Left ventricle myocardium inferior (tissue), 1 donor: ENCODE measurements at places on chromosomes 5 and 9.

DNA sequence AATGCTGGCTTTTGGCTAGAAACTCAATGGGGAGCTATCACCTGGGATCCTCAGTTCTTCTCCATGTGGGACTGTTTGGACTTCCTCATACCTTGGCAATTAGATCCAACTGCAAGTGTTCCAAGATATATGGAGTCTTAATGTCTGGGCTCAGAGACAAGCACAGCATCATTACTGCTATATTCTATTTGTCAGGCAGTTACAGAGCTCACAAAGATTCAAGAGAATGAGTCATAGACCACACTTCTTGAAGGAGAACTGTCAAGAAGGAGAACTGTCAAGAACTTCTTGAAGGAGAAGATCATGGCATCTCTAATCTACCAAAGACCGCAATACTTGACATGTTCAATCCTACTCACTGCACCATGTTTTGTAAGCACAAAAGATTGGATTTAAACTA is 106.8 kb upstream of the NREP start:
- peaks cover 16% of the 10 kb centered on the region for H3K4me1 ChIP-seq
- no peaks in the 10 kb centered on the region for H3K36me3 ChIP-seq
- H3K4me3 ChIP-seq = no peak overlapping the region
- H3K27ac ChIP-seq = no peak overlapping the region
- no peak for DNase-seq
- no peaks in the 10 kb centered on the region for H3K27me3 ChIP-seq

- no peaks in the 10 kb centered on the region for H3K36me3 ChIP-seq
- no peaks in the 10 kb centered on the region for H3K27me3 ChIP-seq
- peaks cover 94% of the 10 kb centered on the region for H3K4me1 ChIP-seq
- no peak overlapping the region for H3K4me3 ChIP-seq
These were observed 165.5 kb downstream of the TSSK1B start for GRCh38 chr5:113269023-113269997.

- no peaks in the 10 kb centered on the region for H3K36me3 ChIP-seq
- no peaks in the 10 kb centered on the region for H3K27me3 ChIP-seq
- H3K4me1 ChIP-seq = peaks cover 100% of the 10 kb centered on the region
- H3K27ac ChIP-seq = peak overlapping the region; percentile 41
These were observed 10.9 kb downstream of the RAPGEF1 start for GRCh38 chr9:131728961-131729360.

GRCh38 chr5:40796487-40796889 is 1.7 kb downstream of the PRKAA1 start:
- no peaks in the 10 kb centered on the region for H3K27me3 ChIP-seq
- peak overlapping the region; percentile 98 for H3K4me3 ChIP-seq
- no peak for DNase-seq

DNA sequence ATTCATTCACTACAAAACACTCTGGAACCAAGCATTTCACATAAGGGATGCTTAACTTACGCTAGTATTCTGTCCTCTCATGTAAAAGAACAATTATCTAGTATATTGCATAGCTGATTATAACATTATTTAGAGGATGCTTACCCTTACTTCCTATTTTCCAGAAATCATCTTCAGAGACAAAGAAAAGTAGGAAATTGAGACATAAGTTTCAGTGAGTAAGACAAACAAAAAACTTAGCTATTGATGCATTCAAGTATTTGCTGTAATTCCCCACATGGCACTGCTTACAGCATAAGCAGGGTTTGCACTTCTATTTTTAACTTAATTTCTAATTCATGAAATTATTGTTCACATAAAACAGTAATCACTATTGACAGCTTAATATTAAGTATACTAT is 104.8 kb upstream of the SREK1 start:
- H3K4me3 ChIP-seq = no peak overlapping the region
- H3K27me3 ChIP-seq = no peaks in the 10 kb centered on the region
- H3K36me3 ChIP-seq = peaks cover 69% of the 10 kb centered on the region
- no peaks in the 10 kb centered on the region for H3K4me1 ChIP-seq
- no peak overlapping the region for H3K27ac ChIP-seq
- DNase-seq = no peak

DNA sequence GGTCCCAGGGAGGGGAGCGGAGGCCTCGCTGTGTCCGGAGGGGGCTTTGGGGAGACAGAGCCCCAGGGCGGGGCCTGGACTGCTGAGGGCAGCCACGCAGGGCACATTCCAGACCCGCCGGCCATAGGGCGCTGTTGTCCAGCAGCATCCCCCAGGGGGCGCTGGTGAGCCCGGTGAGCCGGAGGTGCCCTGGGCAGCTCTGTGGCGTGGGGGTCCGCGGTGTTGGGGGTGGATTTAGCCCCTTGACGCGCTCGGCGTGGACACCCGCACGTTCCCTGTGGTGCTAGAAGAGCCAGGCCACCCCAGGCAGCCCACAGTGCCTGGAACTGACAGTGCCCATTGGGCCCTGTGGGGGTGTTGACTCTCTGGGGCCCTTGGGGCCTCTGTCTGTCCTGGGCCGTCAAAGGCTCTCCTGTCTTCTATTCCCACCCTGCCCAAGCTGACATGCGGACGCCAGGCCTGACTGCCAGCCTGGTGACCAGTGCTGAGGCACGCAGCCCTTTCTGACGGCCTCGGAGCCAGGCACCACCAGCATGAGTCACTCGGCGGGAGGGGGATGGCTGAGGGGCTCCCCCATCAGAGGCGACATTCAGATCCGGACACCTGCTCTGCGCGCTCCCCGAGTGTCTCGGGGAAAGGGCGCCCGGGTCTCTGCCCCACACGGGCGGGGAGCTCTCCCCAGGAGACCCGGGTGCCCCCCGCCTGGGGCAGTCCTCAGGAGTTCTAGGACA is 23.9 kb downstream of the TPPP start:
- no peak overlapping the region for H3K4me3 ChIP-seq
- peaks cover 14% of the 10 kb centered on the region for H3K36me3 ChIP-seq
- H3K27ac ChIP-seq = no peak overlapping the region
- no peaks in the 10 kb centered on the region for H3K27me3 ChIP-seq
- DNase-seq = no peak
- peaks cover 34% of the 10 kb centered on the region for H3K4me1 ChIP-seq

- H3K27me3 ChIP-seq = peaks cover 8% of the 10 kb centered on the region
- DNase-seq = no peak
- H3K4me1 ChIP-seq = no peaks in the 10 kb centered on the region
- no peak overlapping the region for H3K4me3 ChIP-seq
These were observed 14.2 kb upstream of the AGGF1 start for GRCh38 chr5:77015938-77016569.

DNA sequence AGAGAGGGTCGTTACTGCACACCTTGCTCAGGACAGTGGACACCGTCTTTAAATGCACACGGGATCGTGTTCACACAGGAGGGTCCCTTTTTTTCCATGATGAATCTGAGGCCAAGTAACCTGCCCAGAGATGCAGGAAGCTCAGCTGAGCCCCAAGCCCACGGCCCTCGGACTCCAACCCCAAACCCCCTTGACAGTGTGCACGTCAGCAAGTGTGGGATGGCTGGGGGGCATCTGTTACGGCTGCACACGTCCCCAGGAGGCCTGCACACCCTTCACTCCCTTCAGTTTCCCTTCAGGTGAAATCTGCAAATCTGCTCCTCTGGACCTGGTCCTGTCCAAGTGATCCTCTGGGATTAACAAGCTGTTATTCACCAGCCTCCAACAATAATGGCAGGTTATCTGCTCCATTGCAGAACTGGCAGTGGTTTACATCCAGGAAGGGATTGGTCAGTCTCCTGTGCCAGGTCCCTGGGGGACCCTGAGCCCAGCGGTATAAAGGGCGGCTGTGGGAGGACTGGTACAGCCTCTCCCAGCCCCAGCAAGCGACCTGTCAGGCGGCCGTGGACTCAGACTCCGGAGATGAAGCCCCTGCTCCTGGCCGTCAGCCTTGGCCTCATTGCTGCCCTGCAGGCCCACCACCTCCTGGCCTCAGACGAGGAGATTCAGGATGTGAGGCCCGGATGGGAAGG is at the start of gene LCN1:
Gene LCN1, plus strand, starts transcription at position 525 of the 692 bp plus-strand sequence. Its CDS starts 58 bp downstream, at position 583.
- no peak for DNase-seq
- no peak within 1 kb of the TSS for H3K4me3 ChIP-seq

DNA sequence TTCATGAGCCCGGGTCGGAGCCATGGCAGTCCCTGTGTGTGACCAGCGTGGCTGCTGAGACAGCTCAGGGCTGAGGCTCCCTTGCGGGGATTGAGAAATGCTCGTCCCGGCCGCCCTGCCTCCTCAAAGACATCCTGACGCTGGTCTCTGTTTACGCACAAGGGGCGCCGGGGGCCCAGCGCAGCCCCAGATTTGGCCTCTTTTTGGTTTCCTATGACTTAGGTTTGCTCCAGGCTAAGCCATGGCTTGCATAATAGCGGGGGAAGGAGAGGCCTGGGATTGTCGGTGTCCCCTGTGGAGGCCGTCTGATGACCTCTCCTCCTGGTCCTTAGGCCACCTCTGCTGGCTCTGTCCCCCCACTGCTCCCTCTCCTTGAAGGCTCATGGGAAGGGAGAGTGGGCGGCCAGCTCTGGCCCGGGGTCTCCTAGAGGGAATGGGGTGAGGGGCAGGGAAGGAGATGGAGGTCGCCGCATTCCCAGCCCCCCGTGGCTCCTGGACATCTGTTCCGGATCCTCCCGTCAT is 3.5 kb downstream of the LAMC3 start:
- H3K27ac ChIP-seq = no peak overlapping the region
- peaks cover 7% of the 10 kb centered on the region for H3K4me1 ChIP-seq
- peaks cover 92% of the 10 kb centered on the region for H3K27me3 ChIP-seq
- DNase-seq = no peak

- H3K36me3 ChIP-seq = no peaks in the 10 kb centered on the region
- peaks cover 6% of the 10 kb centered on the region for H3K4me1 ChIP-seq
- no peak for DNase-seq
- H3K27me3 ChIP-seq = no peaks in the 10 kb centered on the region
These were observed 563.5 kb downstream of the PRR16 start for GRCh38 chr5:121027636-121028035.

GRCh38 chr5:12805165-12805698 is 901.0 kb upstream of the CTNND2 start:
- H3K4me3 ChIP-seq = no peak overlapping the region
- H3K36me3 ChIP-seq = no peaks in the 10 kb centered on the region
- no peak for DNase-seq
- H3K27ac ChIP-seq = no peak overlapping the region
- H3K27me3 ChIP-seq = no peaks in the 10 kb centered on the region

DNA sequence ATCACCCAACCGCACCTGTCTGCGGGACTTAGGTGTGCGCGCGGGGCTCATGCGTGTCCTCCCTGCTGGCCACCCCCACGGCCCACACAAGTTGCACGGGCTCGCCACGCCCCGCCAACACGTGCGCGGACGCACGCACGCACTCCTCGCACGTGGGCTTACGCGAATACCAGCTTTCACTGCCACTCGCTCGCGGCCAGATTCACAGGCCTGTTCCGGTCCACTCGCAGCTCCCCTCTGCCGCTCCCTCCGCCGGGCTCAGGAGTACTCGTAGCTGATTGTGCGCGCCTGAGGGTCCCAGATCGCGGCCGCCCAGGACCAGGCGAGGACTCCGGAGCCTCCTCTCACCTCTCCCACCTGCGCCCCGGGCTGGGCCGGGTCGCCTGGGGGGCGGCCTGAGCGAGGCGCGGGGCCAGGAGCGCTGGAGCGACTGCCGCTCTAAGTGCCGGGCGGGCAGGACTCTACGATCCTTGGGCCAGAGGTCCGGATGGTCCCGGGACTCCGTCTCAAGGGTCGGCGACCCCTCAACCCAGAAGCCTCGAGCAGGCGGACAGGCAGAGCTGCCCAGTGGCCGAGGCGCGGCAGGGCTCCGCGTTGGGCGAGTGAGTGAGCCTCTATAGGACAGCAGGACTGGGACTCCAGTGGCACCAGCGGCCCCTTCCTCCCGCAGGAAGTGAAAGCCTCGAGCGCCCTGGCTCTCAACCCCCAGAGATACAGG is 3.4 kb downstream of the PCDHGC5 start:
- H3K4me1 ChIP-seq = peaks cover 60% of the 10 kb centered on the region
- no peaks in the 10 kb centered on the region for H3K27me3 ChIP-seq
- peaks cover 46% of the 10 kb centered on the region for H3K36me3 ChIP-seq

DNA sequence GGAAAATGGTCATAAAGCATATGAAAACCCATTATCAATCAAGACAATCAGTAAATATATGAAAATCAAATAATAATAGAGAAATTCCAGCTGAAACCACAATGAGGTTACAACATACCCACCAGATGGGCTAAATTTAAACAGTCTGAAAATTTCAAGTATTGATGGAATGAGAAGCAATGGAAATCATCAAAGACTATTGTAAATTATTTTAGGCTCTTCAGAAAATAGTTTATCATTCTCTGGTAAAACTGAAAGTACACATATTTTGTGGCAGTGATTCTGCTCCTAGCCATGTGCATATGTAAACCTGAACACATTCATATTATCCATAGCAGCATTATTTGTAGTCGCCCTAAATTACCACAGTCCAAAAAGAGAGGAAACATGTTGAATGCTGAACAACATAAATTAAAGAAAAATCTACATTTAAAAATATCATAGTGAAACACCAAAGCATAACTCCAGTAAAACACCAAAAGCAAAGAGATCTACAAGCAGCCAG is 215.3 kb downstream of the PRELID2 start:
- no peak overlapping the region for H3K4me3 ChIP-seq
- H3K4me1 ChIP-seq = no peaks in the 10 kb centered on the region
- no peak overlapping the region for H3K27ac ChIP-seq
- DNase-seq = no peak

DNA sequence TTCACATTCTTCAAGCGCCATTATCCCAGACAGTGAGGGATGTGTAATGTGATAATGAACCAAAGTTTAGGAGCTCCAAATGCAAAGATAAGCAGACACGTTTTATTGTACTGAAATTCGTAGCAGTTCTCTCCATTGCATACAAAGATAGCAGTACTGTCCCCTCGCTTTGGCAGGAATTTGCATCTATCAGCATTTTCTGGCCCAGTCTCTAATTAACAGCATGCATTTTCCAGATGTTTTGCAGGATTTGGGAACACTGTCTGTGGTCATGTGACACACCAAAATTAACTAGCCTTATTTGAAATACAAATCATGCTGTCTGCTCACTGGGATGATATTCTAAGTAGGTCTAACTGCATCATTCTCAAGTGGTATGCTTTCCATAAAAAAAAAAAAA is 235.9 kb upstream of the TRPM3 start:
- H3K36me3 ChIP-seq = no peaks in the 10 kb centered on the region
- H3K4me3 ChIP-seq = no peak overlapping the region
- H3K4me1 ChIP-seq = no peaks in the 10 kb centered on the region
- H3K27me3 ChIP-seq = no peaks in the 10 kb centered on the region
- DNase-seq = no peak
- H3K27ac ChIP-seq = no peak overlapping the region

- peaks cover 44% of the 10 kb centered on the region for H3K4me1 ChIP-seq
- no peak for DNase-seq
- H3K36me3 ChIP-seq = no peaks in the 10 kb centered on the region
- H3K27me3 ChIP-seq = no peaks in the 10 kb centered on the region
These were observed 2.1 kb upstream of the ANXA1 start for GRCh38 chr9:73149371-73150067.

- H3K27me3 ChIP-seq = no peaks in the 10 kb centered on the region
- H3K4me1 ChIP-seq = peaks cover 62% of the 10 kb centered on the region
- H3K27ac ChIP-seq = no peak overlapping the region
- no peaks in the 10 kb centered on the region for H3K36me3 ChIP-seq
- DNase-seq = no peak
- H3K4me3 ChIP-seq = no peak overlapping the region
These were observed 176.4 kb downstream of the CD180 start for GRCh38 chr5:67020096-67020615.
